ENCODE measurements at places on chromosomes 2 and 18. TPM values are rescaled to one million over a fixed set of nuclear protein-coding genes. Genes with fewer than 3 reads are reported as not detected.

Gene REG1B
- total RNA-seq, result not detected

Gene KCNK3
- total RNA-seq, result 1.1 TPM

Gene HAAO
- not detected for total RNA-seq

Gene COBLL1
- total RNA-seq, result 3.9 TPM

Gene VIL1
- 0.17 TPM for total RNA-seq

Gene ZNF892
- 0.17 TPM for total RNA-seq

Gene ANKRD30B
- 0.02 TPM for total RNA-seq
